Esophagus muscularis mucosa (tissue), 4 donors: ENCODE measurements at places on chromosomes 12 and 14. TPM values are rescaled to one million over a fixed set of nuclear protein-coding genes. Genes with fewer than 3 reads are reported as not detected.

DNA sequence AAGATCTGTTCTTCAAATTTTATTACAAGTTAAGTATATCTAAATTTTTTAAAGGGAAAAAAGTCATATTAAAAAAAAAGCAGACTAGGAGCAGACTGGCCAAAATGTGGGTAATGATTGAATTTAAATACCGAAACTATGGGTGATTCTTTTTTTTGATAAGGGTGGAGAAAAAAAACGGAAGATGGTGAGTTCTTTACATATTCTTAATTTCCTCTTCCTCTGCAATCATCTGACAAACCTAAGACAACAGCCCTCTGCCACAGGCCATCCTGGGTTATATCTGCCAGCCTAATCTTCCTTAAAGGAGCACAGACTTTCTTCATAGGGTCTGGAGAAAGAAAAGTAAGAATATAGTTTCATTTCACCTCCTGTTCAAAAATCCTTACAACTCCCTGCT lies 108.0 kb downstream of the PPP2R5E start:
- peaks cover 76% of the 10 kb centered on the region for H3K4me1 ChIP-seq
- no peaks in the 10 kb centered on the region for H3K27me3 ChIP-seq
- peak overlapping the region; percentile 74 for H3K27ac ChIP-seq

The PLEKHG7 gene
- not detected for total RNA-seq

DNA sequence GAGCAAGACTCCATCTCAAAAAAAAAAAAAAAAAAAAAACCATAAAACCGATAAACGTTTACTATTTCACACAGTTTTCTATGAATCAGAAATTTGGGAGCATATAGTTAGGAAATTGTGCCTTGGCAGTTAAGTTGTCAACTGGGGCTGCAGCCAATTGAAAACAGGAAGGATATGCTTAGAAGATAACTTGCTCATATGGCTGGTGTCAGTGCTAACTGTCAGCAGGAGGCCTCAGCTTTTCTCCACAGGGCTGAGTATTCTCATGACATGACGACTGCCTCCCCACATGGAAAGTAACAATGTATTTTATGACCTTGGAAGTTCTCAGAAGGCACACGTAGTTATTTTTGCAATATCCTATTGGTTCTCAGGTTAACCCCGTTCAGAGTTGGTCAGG lies 29.6 kb upstream of the OR5AU1 start:
- no peaks in the 10 kb centered on the region for H3K36me3 ChIP-seq
- H3K27me3 ChIP-seq: no peaks in the 10 kb centered on the region
- no peaks in the 10 kb centered on the region for H3K4me1 ChIP-seq
- H3K4me3 ChIP-seq: no peak overlapping the region
- no peak for DNase-seq
- H3K27ac ChIP-seq: no peak overlapping the region

The TMEM119 gene
- 12.2 TPM for total RNA-seq

GRCh38 chr14:34256223-34256622 lies 205.8 kb downstream of the SPTSSA start:
- H3K4me1 ChIP-seq: peaks cover 13% of the 10 kb centered on the region
- DNase-seq: no peak
- no peak overlapping the region for H3K4me3 ChIP-seq
- no peak overlapping the region for H3K27ac ChIP-seq
- no peaks in the 10 kb centered on the region for H3K27me3 ChIP-seq
- H3K36me3 ChIP-seq: no peaks in the 10 kb centered on the region

The RIMKLB gene
- total RNA-seq: 34.5 TPM

- H3K36me3 ChIP-seq: no peaks in the 10 kb centered on the region
- H3K27ac ChIP-seq: peak overlapping the region; percentile 97
- DNase-seq: no peak
- peaks cover 16% of the 10 kb centered on the region for H3K4me1 ChIP-seq
- H3K4me3 ChIP-seq: peak overlapping the region; percentile 95
- H3K27me3 ChIP-seq: no peaks in the 10 kb centered on the region
These were observed 903 bp upstream of the NT5DC3 start for GRCh38 chr12:103841690-103842584.

GRCh38 chr12:3087758-3088650 lies 10.8 kb downstream of the TSPAN9 start:
- DNase-seq: no peak
- peaks cover 24% of the 10 kb centered on the region for H3K4me1 ChIP-seq
- H3K27me3 ChIP-seq: no peaks in the 10 kb centered on the region
- H3K36me3 ChIP-seq: no peaks in the 10 kb centered on the region
- no peak overlapping the region for H3K27ac ChIP-seq

The TNS2 gene
- total RNA-seq: 199 TPM

The ALX1 gene
- 0.34 TPM for total RNA-seq

The PPM1H gene
- 3.0 TPM for total RNA-seq

- H3K36me3 ChIP-seq: no peaks in the 10 kb centered on the region
- no peak within 1 kb of the TSS for H3K27ac ChIP-seq
- no peak for DNase-seq
- peaks cover 41% of the 10 kb centered on the region for H3K27me3 ChIP-seq
- peaks cover 7% of the 10 kb centered on the region for H3K4me1 ChIP-seq
These were observed at the start of gene GLT1D1 for GRCh38 chr12:128852885-128853599. TSS of gene GLT1D1 (plus strand) at chr12:128853478. CDS start at chr12:128853582, 104 bp downstream.

- H3K27me3 ChIP-seq: no peaks in the 10 kb centered on the region
- peaks cover 9% of the 10 kb centered on the region for H3K4me1 ChIP-seq
- no peak overlapping the region for H3K27ac ChIP-seq
These were observed 14.7 kb upstream of the HHIPL1 start for GRCh38 chr14:99630202-99630601.

DNA sequence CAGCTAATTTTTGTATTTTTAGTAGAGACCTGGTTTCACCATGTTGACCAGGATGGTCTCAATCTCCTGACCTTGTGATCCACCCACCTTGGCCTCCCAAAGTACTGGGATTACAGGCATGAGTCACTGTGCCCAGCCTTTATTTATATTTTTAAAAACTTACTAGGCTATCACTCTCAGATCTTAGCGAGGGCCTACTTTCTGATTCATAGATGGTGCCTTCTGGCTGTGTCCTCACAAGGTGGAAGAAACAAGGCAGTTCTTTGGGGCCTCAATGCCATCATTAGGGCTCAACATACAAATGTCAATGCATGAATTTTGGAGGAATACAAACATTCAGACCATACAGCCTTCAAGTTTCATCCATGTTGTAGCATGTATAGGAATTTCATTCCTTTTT lies 2.4 kb upstream of the DGLUCY start:
- no peak for DNase-seq
- H3K36me3 ChIP-seq: no peaks in the 10 kb centered on the region

The OR6C6 gene
- total RNA-seq: not detected

- DNase-seq: no peak
- no peaks in the 10 kb centered on the region for H3K27me3 ChIP-seq
- H3K4me3 ChIP-seq: no peak overlapping the region
- peak overlapping the region; percentile 99 for H3K27ac ChIP-seq
These were observed 15.1 kb upstream of the SLC38A2 start for GRCh38 chr12:46387670-46388069.
